ENCODE measurements at places on chromosomes 5 and 9. TPM values are rescaled to one million over a fixed set of nuclear protein-coding genes. Genes with fewer than 3 reads are reported as not detected.

PCA3 gene
- not detected for total RNA-seq

PPP3R2 gene
- not detected for total RNA-seq

HCN1 gene
- total RNA-seq: 0.08 TPM

NEUROG1 gene
- not detected for total RNA-seq

MYMK gene
- total RNA-seq: not detected

SLC1A1 gene
- 2.9 TPM for total RNA-seq

SPRY4 gene
- 7.9 TPM for total RNA-seq

ERBIN gene
- 42.5 TPM for total RNA-seq

OR1J4 gene
- total RNA-seq: not detected

SHISAL2B gene
- not detected for total RNA-seq

NKD2 gene
- 4.3 TPM for total RNA-seq

SLC25A2 gene
- not detected for total RNA-seq

SLC6A18 gene
- not detected for total RNA-seq

POU5F2 gene
- total RNA-seq: 0.33 TPM

GRCh38 chr5:28344836-28345433 lies 1306.5 kb upstream of the CDH9 start:
- no peak for DNase-seq

GRCh38 chr5:172385010-172385563 lies 69.2 kb downstream of the SH3PXD2B start:
- DNase-seq: no peak

- DNase-seq: peak; percentile 74
Observed at GRCh38 chr5:132260714-132261551, 3.4 kb downstream of the PDLIM4 start.

GRCh38 chr5:1054799-1055775 lies 46.5 kb downstream of the NKD2 start:
- DNase-seq: no peak

DNA sequence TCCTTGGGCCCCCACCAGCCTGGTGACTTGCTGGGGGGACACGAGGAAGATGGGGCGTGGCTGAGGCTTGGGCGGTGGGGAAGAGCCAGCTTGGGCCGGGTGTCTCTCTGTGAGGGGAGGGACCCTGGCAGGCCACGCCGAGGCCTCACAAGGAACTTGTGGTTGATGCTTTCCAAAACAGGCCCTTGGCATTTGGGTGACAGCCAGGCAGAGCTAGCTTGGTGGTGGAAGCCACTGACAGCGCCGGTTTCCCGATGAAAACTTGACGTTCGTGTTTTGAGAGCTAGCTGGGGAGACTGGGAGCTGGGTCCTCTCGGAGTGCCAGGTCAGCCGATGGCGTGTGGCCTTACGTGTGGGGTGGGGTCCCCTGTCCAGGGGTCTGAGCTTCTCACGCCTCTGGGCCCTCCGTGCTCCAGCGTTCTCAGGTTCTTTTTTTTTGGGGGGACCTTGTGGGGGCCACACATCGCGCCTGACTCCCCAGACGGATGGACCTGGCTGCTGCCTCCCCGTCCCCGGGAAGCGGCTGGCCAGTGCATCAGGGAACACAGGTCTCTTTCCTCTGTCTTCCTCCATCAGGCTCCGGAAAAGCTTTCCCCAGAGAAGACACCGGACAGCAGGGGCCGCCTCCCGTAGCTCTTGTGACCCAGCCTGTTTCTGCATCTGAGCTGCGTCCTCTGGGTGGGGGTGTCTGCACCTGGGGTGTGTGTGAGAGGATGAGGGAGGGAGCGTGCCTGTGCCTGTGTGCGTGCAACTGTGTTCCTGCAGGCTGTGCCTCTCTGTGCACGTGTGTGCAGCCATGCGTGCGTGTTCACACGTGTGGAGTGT lies 129.3 kb upstream of the LPCAT1 start:
- DNase-seq: no peak

GRCh38 chr5:149271716-149272563 lies at the start of gene AFAP1L1:
Gene AFAP1L1 (plus strand): TSS chr5:149271859. CDS start chr5:149271969, 110 bp downstream.
- peak; percentile 81 for DNase-seq

GRCh38 chr9:88011005-88011766 lies 36.9 kb upstream of the CDK20 start:
- DNase-seq: no peak

- no peak for DNase-seq
Observed at GRCh38 chr9:15606643-15607472, 54.0 kb downstream of the CCDC171 start.

DNA sequence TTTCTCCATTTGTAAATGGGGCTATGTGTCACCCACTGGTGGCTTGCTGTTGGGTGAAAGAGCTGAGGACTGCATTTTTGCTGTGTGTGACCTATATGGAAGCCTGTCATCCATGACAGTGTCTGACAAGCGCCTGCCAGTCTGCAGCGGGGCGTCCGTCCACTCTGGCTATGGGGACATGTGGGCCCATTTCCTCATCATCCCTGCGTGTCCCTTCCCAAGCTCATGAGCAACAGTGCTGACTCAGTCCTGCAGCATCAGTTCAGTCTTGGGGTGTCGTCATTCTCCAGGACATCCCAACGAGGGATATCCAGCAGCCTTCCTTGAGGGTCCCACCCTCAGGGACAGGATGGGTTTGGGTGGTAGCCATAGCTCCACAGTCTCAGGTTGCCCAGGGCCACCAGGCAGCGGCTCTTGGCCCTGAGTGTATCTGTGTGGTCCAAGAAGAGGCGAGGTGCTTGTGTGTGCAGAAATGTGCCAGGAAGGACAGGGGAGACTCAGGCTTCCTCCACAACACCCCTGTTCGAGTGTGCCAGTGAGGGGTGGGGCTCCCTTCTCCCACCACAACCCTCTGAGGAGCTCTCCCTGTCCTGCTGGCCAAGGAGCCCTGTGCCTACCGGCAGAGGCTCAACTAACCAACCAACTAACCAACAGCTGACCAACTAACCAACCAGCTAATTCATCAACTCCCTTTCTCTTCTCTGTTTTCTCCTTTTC lies 2.1 kb downstream of the FGD3 start:
- no peak for DNase-seq

- DNase-seq: no peak
Observed at GRCh38 chr5:10471677-10472076, 30.0 kb downstream of the ROPN1L start.

GRCh38 chr5:122774861-122775549 lies at the start of gene SNX2:
Gene SNX2 (plus strand): TSS chr5:122775080. CDS start chr5:122775104, 24 bp downstream.
- peak; percentile 97 for DNase-seq

DNA sequence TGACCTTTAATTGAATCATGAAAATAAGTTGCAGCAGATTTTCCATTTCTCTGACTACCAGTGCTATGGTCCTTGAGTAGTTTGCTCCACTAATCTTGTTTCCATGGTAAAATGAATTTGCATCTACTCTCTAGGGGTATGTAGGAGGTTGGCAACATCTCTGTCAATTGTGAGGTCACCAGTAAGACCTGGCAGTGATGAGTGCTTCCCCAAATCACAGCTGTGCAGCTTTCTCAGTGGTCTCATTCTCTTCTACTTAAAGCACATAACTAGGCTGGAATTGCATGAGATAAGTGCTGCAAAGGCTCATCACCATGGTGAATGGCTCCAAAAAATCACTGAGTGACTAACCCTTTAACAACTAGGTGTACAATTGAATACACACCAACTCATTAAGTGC lies 36.3 kb downstream of the ADAMTS19 start:
- peak; percentile 34 for DNase-seq

- DNase-seq: no peak
Observed at GRCh38 chr9:134772331-134772730, 108.3 kb upstream of the FCN2 start.

- no peak for DNase-seq
Observed at GRCh38 chr5:82277613-82277986, 554 bp downstream of the RPS23 start.

DNA sequence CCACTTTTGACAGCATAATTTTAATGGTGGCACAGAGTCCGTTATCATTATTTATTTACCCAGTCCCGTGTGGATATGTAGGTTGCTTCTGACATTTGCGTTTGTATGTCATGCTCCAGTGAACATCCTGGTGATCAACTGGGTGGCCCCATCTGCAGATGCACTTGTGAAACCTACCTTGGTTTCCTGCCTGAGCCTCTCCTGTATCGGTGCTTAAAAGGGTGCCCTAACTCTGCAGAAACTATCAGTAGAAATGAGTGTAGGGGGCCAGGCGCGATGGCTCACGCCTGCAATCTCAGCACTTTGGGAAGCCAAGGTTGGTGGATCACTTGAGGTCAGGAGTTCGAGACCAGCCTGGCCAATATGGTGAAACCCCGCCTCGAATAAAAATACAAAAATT lies 92.1 kb upstream of the IER5L start:
- no peak for DNase-seq

GRCh38 chr9:111237447-111237846 lies 92.6 kb downstream of the OR2K2 start:
- no peak for DNase-seq

DNA sequence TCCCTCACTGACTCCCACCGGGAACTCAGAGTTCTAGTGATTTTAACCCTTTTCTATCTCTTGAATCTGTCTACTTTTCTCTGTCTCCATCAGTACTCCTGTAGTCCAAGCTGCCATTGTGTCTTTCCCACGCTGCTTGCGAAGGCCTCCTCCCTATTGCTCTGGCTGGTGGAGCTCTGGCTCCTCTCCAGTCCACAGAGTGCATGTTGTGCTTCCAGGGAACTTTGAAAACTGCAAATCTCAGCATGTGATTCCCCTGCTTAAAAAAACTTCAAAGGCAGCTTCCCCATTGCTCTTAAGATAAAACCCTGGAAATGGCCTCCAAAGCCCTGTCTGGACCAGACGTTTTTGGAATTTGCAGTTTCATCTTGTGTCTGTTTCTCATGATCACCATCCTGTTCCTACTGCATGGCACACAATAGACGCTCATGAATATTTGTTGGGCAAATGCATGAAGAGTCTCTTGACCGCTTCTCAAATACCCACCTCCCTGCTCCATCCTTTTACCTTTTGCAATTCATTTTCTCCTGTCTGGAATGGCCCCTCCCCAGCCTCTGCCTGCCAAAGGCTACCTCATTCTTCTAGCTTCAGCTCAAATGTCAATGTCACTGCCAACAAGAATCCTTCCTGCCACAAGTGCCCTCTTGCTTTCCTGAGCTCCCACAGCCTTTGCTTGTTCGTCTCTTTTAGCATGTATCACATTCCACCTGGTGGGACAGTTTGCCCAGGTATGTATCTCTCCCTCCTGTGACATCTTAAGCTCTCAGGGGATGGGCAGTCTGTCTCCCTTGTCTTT lies 293.2 kb downstream of the ARHGAP26 start:
- peak; percentile 69 for DNase-seq

DNA sequence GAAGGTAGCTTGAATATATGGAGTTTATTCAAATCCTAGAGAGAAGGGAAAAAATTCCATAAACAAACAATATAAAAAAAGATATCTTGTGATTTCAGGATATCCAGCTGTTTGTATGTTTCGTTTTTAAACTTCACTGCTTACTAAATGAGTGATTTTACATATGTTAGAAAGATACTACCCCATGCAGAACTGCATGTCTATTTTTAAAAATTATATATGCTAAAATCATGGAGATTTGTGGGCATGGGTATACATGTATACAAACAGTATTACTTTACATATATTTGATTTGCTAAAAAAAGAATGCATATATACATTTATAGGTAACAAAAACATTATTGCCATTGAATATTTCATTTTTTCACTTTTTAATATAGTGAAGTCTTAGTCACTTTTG lies 178.3 kb downstream of the KDM4C start:
- DNase-seq: no peak

- DNase-seq: no peak
Observed at GRCh38 chr5:60851626-60852025, 7.6 kb upstream of the ELOVL7 start.

GRCh38 chr9:38126730-38127129 lies 57.7 kb upstream of the SHB start:
- no peak for DNase-seq

DNA sequence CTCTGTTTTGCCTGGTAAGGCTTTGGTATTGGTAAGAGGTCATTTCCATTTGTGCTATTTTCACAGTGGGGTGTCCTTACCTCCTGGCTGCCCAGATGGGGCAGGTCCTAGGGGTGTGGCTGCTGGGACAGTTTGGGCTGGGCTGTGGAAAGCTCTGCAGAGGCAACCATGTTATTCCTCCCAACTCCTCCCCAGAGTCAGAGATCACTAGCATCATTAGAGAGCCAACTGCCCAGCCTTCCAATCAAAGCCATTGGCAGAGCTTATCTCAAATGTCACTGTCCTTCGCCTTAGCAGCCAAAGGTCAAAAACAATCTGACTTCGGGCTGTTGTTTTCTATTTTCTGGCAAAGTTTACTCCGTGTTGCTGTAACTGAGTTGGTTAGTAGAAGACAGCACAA lies 33.6 kb upstream of the HRH2 start:
- no peak for DNase-seq

- DNase-seq: no peak
Observed at GRCh38 chr5:36723912-36724311, 117.5 kb downstream of the SLC1A3 start.

DNA sequence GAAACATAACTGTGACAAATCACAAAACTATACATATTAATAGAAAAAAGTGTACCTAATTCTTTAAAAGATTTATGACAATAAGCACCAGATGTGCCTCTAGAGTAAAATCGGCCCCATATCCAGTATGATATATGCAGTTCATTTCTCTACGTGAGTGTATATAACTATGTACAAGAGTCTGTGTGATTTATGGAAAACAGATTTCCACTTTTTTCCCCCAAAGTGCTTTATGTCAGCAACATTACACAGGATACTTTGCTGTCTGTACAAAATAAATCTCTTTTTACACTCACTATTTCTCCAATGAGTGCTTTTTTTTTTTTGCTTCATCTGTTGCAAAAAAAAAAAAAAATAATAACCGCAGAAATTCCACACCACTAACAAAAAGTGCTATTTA lies 298.8 kb upstream of the RFX3 start:
- no peak for DNase-seq

- DNase-seq: no peak
Observed at GRCh38 chr5:132384506-132385050, 15.1 kb downstream of the SLC22A5 start.

DNA sequence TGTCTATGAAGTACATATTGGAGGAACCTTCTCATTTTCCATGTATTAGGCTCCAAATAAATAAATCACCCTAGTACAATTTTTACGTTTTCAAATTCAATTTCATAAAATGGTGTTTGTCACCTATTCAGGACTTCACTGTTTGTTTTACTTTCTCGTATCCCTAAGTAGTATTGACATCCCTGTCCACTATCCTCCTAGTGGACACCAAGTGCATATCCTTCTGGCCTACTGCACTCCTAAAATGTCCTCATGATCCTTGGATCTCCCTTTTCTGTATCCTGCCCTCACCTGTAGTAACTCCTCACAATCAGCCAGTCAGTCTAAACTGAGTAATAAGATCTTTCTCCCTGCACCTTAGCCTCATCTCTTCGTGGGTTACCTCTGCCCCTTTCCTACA lies 539.9 kb downstream of the DMRTA1 start:
- no peak for DNase-seq

GRCh38 chr9:130205912-130206311 lies 33.7 kb downstream of the NCS1 start:
- no peak for DNase-seq

GRCh38 chr9:94207781-94208180 lies 51.3 kb upstream of the ZNF169 start:
- no peak for DNase-seq

GRCh38 chr5:7537573-7537972 lies 141.6 kb downstream of the ADCY2 start:
- no peak for DNase-seq

Data from heart right ventricle (tissue), 16 donors.